ENCODE measurements at places on chromosomes 1 and 21.

DNA sequence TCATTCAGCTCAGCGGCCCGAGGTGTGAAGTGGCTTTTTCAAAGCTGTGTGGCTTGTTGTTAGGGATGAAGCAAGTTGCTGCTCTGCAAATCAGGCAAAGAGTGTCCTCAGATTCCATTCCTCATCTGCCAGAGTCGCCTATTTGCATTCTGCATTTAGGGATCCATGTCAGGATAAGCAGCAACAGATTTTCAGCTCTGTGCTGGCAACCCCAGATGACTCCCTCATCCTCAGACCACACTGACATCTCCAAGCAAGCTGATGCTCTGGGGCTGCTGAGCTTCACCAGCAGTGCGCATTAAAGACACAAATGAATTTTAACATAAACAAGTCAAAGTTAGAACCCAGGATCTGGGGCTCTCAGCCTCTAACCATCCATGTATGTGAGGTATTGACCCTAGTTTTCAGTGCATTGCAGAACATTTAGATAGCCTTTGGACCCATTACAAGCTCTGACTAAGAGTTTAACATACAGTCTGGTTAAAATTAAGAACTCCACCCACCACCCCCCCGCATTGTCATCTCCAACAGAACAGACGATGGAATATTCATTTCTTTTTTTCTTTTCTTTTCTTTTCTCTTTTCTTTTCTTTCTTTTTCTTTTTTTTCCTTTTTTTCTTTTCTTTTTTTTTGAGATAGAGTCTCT is 10.9 kb downstream of the CFAP107 start:
- DNase-seq, result no peak

DNA sequence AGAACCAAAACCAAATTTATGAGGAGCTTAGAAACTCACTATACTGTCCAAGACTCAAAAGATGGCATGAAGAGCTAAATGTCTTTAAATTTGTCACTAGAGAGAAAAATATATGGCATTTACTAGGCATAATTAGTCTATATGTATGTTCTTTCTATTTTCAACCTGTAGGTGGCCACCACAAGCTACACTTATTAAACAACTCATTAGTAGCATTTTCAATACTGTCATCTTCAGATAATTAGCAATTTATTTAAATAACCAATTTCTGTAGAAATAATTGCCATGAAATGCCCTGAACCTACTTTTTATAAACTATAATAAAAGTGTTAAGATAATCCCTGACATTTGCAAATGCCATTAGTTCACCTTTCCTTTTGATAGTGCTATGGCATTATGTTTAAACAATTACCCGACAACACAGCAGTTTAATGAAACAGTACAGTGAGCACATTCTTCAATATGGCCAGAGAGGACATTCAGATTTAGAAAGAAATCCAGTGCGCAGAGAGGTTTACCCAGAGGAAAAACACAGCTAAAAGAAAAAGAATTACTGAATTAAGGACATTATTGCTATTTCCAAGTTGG is 522.5 kb downstream of the PTBP2 start:
- DNase-seq, result peak; percentile 69

GRCh38 chr1:204190212-204191211 is 5.8 kb downstream of the KISS1 start:
- peak; percentile 17 for DNase-seq

DNA sequence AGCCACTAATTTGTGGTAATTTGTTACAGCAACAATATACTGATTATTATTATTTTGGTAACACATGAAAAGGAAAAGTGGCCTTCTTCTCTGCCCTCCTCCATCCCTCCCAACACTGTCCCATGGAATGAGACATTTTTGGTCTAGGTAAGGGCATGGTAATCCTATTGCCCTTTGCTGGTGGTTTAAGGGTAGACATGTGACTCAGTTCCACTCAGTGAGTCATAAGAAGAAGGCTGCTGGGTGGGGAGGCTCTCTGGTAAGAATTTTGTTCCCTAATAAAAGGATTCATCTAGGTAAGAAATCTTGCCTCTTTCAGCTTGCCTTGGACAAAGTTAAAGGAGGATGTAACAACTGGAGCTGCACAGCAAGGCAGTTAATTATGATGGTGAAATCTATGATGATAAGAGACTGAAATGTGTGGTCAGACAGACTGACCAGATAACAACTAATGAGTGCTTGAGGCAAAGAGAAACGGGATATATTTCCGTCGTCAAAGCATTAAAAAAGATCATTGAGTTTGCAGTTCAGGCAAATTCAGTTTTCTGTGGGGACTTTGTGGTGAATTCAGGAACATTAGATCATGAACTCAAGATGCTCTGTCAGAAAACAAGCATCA is 232.0 kb upstream of the KCNK2 start:
- no peak for DNase-seq

GRCh38 chr1:151934048-151934493 is 24.8 kb upstream of the THEM4 start:
- peak; percentile 63 for DNase-seq

GRCh38 chr1:205748403-205749233 is 1.4 kb downstream of the NUCKS1 start:
- DNase-seq, result peak; percentile 87

DNA sequence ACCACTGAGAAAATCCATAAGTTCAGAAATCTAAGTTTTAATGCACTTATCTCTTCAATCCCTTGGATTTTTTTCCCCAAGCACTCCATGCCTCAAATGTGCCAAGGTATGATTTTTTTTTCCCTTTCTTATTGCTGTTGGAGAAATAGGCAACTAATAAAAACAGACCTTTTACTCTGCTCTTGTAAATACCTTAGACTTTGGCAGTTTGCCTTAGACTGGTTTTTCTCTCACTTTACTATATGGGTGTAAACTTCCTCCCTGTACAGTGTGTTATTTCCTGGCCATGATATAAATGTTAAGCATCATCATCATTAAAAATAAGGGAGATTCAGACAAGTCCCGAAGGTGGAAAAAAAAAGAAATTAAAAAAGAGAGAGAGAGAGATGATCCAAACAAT is 65.7 kb downstream of the LRRC8C start:
- no peak for DNase-seq

- no peak for DNase-seq
Observed at GRCh38 chr1:155966750-155967149, 11.6 kb downstream of the ARHGEF2 start.

- DNase-seq, result no peak
Observed at GRCh38 chr1:63795455-63795854, 21.6 kb downstream of the ROR1 start.

GRCh38 chr21:39385299-39386145 is 36.6 kb upstream of the HMGN1 start:
- peak; percentile 85 for DNase-seq

- no peak for DNase-seq
Observed at GRCh38 chr1:214633686-214634085, 30.7 kb downstream of the CENPF start.

DNA sequence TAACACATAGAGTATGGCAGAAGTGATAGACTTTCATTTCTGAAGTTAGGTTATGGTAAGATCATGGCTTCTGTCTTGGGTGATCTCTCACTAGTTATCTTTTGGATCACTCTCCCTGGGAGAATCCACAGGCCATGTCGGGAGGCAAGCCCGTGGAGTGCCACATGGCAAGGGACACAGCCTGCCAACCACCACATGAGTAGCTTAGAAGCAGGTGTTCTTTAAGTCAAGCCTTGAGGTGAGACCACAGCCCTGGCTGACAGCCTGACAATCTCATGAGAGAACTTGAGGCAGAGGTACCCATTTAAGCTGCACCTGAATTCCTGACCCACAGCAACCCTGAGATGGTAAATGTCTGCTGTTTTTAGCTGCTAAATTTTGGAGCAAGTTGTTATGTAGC is 130.4 kb downstream of the KCNN3 start:
- no peak for DNase-seq

GRCh38 chr21:45862543-45863207 is 118.9 kb upstream of the COL6A1 start:
- DNase-seq, result no peak

GRCh38 chr1:60923389-60924087 is 158.8 kb upstream of the NFIA start:
- DNase-seq, result no peak

GRCh38 chr1:165112260-165112659 is 244.3 kb downstream of the LMX1A start:
- DNase-seq, result no peak

DNA sequence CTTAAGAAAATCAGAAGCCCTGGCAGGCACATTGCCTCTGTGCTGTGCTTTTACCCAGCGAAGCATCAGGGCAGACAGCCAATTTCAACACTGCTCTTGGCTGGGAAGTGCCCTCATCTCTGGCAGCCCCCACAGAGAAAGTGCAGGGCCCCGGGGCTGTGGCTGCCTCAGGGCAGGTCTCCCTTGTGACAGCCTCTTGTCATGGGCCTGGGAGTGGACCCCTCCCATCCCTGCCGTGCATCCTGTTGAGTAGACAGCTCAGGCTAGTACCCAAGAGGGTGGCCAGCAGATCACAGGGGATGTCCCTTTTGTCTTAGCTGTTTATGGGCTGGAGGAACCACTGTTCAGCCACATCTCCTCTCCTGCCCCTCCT is 23.3 kb downstream of the TTC34 start:
- no peak for DNase-seq

DNA sequence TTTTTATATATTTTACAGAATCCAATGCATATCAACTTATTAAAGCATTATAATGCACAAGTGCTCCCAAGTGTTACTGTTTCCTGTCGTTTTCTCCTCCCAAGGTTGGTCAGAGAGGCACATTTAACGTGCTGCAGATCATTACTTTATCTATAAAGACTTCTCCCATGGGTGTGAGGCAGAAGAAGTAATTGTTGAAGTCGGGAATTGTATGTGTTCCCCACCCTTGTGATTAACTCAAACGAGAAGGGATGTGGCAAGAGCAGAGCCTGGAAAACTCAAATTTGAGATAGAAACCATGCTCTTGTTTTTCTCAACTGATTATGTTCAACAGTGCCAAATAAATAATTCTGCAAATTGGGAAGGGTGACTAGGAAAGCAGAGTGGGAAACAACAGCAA is 412.5 kb upstream of the ADAMTS5 start:
- DNase-seq, result no peak

DNA sequence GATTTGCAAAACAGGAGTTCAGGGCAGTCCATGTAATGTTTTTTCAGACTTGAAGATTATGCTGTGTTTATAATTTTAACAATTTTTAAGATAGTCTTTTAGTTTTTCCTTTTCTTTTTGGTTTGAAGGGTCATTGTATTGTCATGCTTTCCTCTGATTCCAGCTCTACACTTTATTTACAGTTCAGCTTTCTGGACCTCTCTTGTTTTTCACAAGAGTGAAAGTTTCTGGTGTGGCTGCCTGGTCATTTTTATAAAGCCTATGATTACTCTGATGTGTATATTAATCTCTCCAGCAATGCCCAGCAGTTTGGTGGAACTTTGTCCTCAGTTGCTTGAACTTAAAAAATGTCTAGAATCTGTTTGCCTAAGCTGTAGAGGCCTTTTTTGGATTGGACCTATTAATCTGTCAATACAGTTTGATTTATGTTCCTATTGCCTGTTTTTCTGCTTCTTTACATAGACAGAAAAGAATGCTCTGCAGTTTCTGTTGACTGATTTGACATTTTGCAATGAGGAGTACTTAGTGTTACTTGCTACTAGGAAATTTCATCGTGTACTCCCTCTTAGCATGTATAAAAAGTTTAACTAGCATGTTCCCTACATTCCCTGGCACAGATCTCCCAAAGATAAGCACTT is 52.2 kb downstream of the XCL2 start:
- no peak for DNase-seq

- no peak for DNase-seq
Observed at GRCh38 chr21:41431788-41432548, 5.9 kb downstream of the MX1 start.

- DNase-seq, result no peak
Observed at GRCh38 chr1:148372731-148373130, 110.4 kb downstream of the PPIAL4G start.
